ENCODE measurements at places on chromosomes 2 and 18.

DNA sequence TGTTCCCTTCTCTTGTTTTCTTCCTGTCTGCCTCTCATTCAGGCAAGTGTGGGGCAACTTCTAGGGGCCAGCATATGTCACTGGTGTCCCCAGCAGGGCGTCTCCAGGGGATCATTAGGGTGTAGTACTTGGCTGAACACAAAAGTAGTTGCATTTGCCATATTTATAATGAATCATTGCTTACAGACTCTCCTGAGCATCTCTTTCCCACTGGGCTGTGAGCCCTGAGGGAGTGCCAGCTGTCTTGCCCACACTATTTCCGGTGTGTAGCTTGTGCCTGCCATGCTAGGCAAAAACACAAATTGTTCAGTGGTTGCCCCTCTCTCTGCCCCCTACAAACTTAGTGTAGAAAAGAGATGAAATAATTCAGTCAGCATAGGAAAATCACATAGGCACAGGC lies 40.8 kb upstream of the SCLY start:
- no peak for DNase-seq

DNA sequence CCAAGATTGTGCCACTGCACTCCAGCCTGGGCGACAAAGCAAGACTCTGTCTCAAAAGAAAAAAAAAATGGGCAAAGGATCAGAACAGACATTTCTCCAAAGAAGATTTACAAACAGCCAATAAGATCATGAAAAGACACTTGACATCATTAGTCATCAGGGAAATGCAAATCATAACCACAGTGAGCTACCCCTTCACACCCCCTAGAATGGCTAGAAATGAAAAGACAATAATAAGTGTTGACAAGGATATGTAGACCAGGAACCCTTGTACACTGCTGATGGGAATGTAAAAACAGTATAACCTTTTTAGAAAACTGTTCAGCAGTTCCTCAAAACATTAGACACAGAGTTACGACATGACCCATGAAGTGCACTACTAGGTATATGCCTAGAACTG lies 18.4 kb upstream of the MTERF4 start:
- DNase-seq: no peak

- DNase-seq: no peak
Measured at GRCh38 chr2:50714089-50714488, 317.8 kb downstream of the NRXN1 start.

- no peak for DNase-seq
Measured at GRCh38 chr2:147076634-147077033, 768.2 kb upstream of the ACVR2A start.

DNA sequence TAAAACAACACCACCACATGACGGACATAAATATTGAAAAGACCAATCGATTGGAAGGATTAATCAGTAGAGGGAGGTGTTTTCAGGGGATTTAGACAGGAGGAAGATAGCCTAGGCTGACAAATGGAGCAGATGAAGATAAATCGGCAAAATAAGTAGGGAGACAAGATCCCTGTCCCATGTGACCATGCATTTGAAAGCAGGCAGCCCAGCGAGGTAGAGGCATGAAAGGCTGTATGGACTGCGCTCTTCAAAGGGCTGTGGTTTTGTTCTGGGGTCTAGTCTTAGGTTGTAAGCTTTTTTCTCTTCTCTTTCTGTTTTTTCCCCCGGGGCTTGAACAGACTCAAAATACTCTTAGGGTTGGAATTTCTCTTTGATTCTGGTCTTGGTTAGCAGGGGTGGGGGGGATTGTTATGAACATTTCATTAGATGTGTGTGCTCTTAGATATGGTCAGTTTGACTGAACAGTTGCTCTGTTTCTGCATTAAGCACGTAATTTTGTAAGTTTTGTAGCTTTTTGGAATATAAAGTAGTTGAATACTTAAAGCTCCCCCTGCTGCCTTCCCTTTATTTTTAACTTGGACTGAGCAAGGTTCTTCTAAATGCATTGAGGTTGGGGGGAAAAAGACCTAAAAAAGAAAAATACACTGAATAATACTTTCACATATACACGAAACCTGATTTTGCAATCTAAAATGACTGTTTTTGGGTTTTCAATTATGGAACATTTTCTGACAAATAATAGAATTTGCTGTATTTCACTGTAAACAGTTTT lies 32.2 kb downstream of the ZNF532 start:
- no peak for DNase-seq

GRCh38 chr2:111239581-111240249 lies 119.0 kb downstream of the BCL2L11 start:
- DNase-seq: peak; percentile 53

DNA sequence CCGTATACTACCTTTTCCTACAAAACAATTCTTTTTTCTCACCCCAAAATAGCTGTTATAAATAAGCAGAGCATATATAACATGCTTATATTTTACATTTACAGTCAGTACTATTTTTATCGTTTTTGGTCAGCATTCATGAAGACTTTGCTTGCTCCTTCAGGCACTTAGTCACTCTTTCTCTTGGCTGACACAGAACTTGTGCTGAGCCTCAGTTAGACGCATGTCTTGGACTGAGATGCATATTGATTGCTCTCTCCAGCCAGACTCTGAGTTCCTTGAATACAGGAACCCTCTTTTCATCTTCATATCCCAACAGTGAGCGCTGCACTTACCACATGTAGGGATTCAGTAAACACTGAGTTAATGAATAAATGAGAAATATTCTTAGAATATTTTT lies 158.3 kb downstream of the RTN4 start:
- DNase-seq: no peak

DNA sequence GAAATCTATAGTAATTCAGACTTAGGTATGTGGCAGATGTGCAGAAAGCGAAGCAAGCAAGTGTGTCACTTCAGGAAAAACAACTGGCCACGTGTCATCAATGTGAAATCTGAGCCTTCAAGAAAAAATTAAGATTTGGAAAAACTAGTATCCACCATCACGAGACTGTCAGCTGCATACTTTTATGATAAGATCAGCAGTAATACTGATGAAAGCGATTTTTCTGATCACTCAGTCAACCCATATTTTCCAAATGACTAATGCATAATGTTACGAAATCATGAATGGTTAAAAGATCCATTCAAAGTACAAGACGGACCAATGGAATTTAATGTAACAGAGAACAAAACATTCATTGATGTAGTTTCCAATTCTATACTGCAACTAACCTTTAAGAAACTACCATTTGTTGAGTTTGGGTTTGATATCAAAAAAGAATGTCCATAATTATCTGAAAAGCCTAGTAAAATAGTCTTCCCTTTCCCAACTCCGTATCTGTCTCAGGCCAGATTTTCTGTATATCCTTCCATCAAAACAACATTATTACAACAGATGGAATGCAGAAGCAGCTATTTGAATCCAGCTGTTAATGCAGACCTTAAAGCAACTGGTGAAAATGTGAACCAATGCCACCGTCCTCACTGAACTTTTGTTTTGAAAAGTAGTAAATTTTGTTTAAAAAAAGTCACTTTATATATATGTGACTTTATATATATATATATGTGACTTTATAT lies 17.0 kb upstream of the BCL2 start:
- DNase-seq: no peak

- DNase-seq: no peak
Measured at GRCh38 chr2:126901459-126901858, 2.8 kb downstream of the TEX51 start.

DNA sequence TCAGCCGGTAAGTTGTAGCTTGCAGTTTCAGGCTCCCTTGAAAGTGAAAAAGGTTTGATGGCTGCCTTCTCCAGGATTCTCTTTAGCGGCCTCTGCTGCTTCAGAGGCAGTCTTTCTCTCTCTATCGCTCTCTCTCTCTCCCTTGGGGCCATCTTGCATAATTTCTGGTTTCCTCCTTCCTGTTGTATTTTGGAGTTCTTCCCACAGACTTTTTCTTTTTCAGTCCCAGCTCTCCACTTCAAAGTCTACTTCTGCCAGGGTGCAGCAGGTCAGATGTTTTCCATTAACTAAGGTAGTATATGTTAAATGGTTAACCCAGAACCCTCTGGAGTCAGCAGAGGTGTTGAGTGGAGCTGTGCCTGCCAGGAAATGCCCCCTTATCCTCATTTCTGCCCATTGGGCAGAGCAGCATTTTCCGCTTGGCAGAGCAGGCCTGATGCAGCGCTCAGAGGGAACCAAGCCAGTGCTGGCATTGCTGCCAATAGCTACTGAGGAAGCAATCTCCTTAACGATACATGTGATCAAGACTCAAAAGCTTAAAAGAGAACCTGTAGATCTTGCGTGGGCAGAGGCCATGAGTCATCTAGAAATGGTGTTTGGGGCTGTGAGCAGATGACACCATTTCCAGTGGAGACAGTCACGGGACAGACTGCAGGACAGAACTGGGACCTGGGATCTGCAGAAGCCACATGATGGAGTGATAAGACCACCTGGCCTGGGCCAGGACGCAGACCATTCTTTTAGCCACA lies 20.8 kb downstream of the DBI start:
- DNase-seq: no peak

DNA sequence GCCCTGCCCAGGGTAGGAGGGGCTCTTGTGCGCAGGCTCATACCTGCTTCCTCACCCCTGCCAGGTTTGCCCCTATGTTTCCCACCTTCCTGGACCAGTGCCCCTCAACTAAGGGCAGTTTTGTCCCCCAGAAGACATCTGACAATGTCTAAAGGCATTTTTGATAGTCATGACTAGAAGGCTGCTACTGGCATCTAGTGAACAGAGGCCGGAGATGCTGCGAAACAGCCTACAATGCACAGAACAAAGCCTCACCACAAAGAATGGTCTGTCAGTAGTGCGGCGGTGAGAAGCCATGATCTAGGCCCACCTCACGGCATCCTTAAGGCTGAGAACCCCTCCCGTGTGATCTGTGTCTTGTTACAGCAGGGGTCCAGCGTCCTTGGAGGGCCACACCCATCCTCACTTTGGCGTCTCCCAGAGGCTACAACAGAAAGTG lies 96.0 kb downstream of the TMEM17 start:
- DNase-seq: no peak

GRCh38 chr2:23519334-23519651 lies 134.3 kb downstream of the KLHL29 start:
- DNase-seq: no peak

- DNase-seq: no peak
Measured at GRCh38 chr18:8661754-8662559, 43.4 kb upstream of the MTCL1 start.

- DNase-seq: no peak
Measured at GRCh38 chr2:53036196-53036595, 731.4 kb upstream of the CHAC2 start.

GRCh38 chr2:38498045-38498481 lies 104.7 kb downstream of the HNRNPLL start:
- no peak for DNase-seq

GRCh38 chr2:218583983-218584850 lies 15.6 kb downstream of the CNOT9 start:
- DNase-seq: no peak

GRCh38 chr2:113089916-113090315 lies 22.1 kb downstream of the IL1F10 start:
- DNase-seq: peak; percentile 50

DNA sequence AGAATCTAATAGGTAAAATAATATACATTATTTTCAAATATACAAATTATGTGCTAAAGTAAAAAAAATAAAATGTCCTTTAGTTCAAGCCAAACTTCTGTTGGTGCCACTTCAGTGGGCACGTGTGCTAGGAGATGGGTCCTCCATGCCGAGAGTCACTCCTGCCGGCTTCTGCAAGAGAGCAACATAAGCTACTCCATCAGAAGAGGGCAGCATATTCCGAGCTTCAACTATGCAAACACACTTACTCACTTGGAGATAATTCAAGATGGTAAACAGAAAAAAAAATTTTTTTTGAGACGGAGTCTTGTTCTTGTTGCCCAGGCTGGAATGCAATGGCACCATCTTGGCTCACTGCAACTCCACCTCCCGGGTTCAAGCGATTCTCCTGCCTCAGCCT lies 24.4 kb downstream of the CNOT11 start:
- no peak for DNase-seq

GRCh38 chr2:162118166-162119031 lies 33.6 kb downstream of the GCG start:
- DNase-seq: no peak

DNA sequence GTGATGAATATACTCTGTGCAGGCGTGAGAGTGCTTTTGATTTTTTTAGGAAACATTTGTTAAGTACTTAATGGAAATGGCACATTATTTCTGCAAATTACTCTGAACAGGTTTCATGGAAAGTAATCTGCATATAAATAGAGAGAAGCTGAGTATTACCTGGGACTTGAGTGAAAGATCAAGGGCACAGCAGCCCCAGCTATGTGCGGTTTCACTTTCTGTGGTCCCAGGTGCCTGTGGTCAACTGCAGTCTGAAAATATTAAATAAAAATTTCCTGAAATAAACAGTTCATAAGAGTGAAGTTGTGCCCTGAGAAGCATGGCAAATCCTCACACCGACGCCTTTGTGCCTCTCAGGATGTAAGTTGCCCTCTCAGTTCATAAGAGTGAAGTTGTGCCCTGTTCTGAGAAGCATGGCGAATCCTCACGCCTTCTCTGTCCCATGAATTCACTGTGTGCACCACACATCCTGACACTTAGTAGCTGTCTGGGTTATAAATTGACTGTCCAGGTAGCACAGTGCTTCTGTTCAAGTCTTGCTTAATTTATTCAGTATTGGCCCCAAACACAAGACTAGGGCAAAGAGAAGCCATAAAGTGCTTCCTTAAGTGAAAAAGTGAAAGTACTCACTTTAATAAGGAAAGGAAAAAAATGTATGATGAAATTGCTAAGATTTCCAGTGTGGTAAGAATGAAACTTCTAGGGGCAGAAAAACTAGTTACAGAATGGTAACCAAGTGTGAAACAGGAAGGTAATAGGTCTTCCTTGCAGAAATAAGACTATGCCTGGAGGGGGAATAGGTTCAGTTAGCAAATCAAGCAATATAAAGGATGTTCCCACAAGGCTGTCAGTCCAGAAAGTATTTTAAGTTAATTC lies 4.3 kb upstream of the SNTG2 start:
- no peak for DNase-seq

- DNase-seq: no peak
Measured at GRCh38 chr2:186445506-186445905, 40.6 kb upstream of the ZC3H15 start.

- DNase-seq: no peak
Measured at GRCh38 chr2:181367906-181368435, 89.2 kb upstream of the ITGA4 start.

GRCh38 chr2:67576991-67577390 lies 179.9 kb downstream of the ETAA1 start:
- DNase-seq: no peak

DNA sequence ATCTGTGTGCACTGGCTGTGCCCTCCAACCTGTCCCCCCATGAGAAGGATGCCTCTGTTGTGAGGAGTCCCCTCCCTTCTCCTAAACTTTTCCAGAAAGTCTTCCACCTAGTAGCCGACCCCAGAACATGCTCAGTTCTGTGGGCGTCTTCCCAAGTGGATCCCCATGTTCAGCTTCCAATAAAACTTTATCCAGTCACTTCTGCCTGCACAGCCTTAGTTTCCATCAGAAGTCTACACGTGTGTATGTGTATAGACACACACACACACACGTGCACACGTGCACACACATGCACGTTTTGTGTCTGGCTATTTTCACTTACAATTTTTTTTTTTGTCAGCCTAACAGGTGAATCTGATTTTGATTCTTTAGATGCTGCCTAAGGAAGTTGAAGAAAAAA lies 115.1 kb downstream of the RTP5 start:
- DNase-seq: no peak
